MG63 (cell line): ENCODE measurements at places on chromosomes 1 and 21. TPM values are rescaled to one million over a fixed set of nuclear protein-coding genes. Genes with fewer than 3 reads are reported as not detected.

IRF6 gene
- total RNA-seq, result not detected in 2 replicates

DNA sequence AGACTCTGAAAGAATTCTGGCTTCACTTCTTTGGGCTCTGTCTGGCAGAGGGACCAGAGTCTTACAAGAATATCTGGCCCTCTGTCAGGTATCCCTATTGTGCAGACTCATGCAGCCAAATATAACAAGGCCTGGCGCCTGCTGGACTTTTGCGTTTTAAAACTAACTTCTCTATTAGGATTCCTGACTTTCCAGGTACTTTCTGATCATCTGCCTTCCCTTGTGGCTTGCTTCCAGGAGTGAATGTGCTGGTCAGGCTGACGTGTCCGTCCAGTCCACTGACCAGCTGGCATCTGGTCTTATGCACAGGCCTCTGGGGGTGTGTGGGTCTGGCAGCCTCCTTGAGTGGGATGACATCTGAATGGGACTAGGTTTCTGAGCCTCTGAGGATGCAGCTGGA lies 8.6 kb upstream of the RAB29 start:
- DNase-seq, result peak; percentile 91

DNA sequence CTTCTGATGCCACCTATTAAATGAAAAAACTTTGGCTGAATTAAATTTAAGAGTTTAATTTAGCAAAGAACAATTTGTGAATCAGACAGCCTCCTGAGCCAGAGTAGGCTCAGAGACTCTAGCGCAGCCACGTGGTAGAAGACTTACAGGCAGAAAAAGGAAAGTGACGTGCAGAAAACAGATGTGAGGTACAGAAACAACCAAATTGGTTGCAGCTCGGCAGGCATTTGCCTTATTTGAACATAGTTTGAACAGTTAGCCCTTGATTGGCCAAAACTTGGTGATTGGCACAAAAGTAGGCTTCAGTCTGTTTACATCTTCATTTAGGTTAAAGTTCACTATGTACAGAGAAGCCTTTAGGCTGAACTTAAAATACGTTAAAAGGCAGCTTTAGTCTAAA lies 22.9 kb downstream of the TCP10L start:
- DNase-seq, result no peak

DNA sequence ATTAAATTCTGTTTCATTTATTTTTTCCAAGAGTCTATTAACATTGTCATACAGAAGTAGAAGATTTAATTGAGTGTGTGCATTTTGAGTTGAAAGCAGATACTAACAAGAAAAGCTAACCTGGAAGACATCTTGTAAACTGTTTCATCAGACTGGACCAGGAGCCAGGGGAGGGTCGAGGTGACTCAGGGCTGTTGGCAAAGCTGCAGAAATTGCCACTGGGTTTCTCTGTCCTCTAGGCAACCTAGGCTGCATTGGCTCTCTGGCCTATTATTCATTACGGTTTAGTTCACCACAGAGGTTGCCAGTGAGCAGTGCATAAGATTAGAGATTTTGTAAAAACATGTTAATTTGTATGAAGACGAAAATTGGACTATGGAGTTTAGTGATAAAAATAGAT lies 27.5 kb downstream of the ERG start:
- peak; percentile 90 for DNase-seq

DNA sequence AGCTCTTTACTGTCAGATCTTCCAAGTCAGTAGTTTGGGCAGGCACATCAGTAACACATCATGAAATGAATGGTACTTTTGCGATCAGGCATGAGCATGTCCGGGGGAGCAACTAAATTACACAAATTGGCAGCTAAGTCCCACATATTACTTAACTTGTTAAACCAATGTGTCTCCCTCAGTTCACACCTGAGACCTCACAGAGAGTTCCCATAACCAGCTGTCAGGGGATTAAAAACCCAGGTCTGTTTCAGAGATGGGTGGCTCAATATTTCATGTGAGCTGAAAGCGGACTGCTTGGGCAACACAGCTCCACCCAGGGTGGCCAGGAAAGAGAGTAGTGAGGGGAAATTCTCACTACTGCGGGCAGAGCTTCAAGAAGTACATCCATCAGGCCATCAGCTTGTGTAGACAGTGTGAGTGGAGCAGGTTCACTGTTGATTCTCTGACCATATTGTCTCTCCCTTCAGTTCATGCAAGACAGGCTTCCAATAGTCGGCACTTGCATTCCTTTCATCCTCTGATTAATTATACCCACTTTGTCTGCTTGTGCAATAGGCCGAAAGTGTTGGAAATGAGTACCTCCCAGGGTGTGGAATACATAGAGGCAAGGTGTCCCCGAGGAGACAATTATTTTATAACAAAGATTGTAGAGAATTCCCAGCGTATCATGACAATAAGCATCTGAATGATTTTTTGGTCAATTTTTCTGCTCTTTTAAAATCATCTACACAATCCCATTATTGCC lies 139.9 kb downstream of the PTGER3 start:
- DNase-seq, result no peak

DNA sequence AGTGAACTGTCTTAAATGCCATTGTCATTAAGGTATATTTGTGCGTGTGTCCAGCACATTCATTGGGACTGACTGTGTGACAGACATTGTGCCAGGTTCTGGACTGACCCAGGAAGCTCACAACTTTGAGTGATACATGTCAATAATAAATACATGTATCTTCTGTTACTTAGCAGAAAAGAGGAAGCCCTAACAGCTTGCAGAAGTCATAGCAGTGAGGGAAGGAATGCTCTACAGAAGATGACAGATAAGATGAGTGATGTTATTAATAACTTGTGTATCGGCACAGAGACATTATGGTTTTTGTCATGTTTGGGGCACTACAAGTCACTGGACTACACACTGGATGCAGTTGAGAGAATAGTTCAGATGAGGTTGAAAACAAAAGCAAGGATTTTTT lies 1.2 kb upstream of the SRSF11 start:
- no peak for DNase-seq
